ENCODE measurements at places on chromosomes 12 and 14.

DNA sequence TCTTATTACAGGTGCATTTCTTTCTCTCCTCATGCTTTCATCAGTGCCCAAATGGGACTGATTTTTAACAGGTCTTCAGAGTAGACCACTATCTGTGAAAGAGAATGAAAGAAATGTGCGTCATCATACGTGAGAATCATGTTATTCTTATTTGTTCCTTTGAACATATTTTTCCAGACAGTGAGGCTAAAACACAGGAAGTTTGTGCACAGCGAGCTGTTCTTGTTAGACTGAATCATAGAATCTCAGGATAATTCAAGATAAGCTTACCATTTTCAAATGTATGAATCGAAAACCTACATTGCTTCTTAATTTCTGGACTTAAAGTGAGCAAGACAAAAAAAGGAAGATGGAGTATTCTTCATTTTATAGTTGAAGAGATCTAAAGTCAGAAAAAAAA, 383.1 kb downstream of the EGLN3 start:
- DNase-seq = no peak

DNA sequence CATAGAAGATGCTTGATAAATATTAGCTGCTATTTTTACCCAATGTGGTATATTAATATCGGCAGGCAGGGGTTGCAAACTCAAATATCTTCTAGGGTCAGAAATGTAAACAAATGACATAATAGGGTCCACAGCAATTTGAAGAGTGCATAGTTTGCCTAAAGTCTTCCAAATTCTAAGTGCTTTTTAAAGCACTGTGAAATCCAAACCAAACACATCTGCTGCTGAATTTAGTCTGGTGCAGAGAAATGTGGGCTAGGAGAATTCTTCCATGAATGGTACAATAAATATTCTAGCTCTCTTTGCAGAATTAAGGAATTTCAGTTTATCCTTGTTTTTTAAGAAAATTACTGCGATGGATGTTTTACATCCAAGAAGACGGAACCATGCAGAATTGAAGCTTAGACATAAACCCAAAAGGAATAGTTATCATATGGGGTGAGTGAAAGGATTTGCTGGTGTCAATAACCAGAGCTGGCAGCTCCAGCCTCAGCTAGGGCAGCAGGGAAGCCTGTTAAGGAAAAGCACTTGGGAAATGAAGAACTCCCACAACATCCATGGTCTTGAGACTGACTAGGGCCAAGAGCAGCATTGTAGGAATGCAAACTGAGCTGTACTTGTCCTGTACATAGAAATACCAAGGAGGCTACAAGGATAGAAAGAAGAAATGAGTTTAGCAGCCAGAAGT, 65.5 kb downstream of the PTPRR start:
- no peak for DNase-seq

DNA sequence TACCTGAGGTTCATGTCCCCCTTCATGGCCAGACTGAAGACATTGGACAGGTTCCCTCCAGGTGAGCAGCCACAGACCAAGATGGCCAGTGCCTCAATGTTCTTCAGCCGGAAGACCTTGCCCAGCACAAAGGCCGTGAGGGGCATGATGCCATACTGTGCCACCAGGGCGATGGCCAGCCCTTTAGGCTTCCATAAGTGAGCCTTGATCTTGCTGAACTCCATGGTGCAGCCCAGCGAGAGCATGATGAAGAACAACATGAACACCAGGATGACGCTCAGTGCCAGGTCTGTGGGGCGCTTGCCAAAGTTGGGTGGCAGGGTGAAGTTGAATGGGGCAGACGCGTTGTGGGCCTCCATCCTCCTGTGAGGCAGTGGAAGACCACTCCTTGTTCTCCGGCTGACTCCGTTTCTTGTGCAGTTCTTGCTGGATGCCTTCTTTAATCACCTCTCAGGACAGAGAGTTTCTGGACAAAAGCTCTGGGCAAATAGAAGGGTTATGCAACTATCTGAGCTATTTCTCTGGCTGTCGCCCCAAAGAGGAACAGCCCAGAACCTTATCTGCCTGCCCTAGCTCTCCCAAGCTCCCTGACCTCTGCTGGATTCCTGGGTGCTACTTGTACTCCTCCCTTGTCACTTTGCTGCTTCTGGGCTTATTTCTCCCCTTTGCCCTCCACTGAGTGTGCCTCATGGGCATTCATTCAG, at the start of gene SLC10A1:
Gene SLC10A1 (minus strand): TSS at position 445 of the 704 bp plus-strand sequence. CDS start 86 bp downstream, at position 359.
- no peak for DNase-seq

DNA sequence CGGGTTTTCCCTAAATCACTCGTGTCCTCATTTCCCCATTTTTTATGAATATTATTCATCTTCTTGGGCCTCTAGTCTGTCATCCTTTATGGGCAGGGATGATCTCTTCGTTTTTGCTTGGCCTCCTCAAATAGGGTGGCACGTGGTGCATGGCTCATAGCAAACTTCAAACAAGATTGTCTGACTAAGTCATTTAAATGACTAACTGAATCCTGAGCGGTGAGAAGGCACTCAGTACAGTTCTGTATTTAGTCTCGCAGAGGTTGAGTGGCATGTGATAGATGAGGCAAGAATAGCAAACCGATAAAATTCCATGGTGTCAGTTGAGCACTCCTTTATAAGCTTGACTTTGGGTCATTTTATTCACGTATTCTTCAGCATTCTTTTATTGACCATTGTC, 5.7 kb upstream of the JDP2 start:
- no peak for DNase-seq

GRCh38 chr14:57461777-57462320, 31.8 kb downstream of the CCDC198 start:
- DNase-seq = no peak

DNA sequence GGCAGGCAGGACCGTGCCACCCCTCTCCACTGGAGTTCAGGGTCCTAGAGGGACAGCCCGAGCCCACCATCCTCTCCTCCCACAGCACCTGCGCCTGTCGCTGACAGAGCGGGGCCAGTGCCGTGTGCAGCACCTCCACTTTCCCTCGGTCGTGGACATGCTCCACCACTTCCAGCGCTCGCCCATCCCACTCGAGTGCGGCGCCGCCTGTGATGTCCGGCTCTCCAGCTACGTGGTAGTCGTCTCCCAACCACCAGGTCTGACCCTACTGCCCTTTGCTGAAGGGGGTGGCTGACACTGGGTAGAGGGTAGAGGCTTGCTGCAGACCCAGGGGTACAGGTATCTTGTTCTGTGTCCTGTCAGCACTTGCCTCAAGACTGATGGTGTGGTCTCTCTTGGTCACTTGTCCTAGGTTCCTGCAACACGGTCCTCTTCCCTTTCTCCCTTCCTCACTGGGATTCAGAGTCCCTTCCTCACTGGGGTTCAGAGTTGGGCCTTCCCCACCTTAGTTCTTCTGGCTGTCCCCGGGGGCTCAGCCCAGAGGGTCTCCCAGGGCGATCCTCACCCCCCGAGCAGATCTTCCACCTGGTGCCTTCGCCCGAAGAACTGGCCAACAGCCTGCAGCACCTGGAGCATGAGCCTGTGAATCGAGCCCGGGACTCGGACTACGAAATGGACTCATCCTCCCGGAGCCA, 42.0 kb downstream of the SH2B3 start:
- DNase-seq = no peak

- DNase-seq = peak; percentile 13
Measured at GRCh38 chr14:91185721-91186120, 58.8 kb downstream of the GPR68 start.

DNA sequence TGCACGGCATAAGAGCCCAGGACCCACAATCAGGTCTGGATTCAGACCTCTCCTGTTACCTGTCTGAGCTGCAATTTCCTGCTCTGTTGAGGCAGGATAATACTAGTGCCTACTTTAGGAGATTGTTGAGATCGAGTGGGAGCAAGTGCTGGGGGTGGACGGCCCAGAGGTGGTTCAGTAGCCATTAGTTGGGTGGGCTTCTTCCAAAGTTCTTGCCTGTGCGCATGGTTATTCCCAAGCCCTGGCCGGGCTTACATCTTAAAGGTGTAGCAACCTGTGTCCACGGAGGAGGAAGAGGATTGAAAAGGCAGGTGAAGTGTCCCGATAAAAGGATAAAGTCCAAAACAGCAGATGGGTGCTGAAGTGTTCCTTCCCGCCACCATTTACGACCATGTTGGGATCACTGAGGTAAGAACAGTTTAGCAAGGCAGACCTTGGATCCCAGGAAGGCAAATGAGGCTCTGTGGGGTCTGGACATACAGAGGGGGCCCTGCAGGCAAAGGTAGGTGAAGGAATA, 33.8 kb downstream of the ACACB start:
- no peak for DNase-seq

- no peak for DNase-seq
Measured at GRCh38 chr12:2803635-2804392, 8.7 kb upstream of the ITFG2 start.

GRCh38 chr14:100391724-100392123, 68.6 kb downstream of the SLC25A47 start:
- no peak for DNase-seq

DNA sequence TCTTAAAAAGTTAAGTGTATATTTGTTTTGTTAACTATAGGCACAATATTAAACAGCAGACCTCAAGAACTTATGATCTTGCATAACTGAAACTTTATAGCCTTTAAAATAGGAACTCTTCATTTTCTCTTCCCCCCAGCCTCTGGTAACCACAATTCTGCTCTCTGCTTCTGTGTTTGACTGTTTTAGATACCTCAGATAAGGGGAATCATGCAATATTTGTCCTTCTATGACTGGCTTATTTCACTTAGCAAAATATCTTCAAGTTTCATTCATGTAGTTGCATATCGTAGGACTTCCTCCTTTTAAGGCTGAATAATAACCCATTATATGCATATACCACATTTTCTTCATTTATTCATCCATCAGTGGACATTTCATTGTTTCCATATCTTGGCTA, 131.3 kb downstream of the PTPRO start:
- DNase-seq = no peak

GRCh38 chr12:109222062-109222461, 87.0 kb downstream of the FOXN4 start:
- DNase-seq = no peak

- no peak for DNase-seq
Measured at GRCh38 chr14:99516871-99517642, 35.8 kb downstream of the CCNK start.

DNA sequence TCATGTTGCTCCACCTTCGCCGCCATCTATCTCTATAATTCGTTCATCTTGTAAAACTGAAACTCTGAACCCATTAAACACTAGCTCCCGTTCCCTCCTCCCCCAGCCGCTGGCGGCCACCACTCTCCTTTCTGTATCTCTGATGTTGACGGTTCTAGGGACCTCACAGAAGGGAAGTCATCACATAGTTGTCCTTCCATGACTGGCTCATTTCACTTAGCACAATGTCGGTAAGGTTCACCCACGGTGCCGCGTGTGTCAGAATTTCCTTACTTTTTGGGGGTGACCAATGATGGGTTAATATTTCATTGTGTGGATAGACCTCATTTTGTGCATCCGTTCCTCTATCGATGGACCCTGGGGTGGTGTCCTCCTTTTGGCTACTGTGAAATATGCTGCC, 2.0 kb upstream of the CACNA2D4 start:
- DNase-seq = no peak

GRCh38 chr14:24368562-24369252, 723 bp downstream of the NFATC4 start:
- DNase-seq = peak; percentile 81

- DNase-seq = no peak
Measured at GRCh38 chr12:90729736-90730135, 225.2 kb downstream of the CCER1 start.

DNA sequence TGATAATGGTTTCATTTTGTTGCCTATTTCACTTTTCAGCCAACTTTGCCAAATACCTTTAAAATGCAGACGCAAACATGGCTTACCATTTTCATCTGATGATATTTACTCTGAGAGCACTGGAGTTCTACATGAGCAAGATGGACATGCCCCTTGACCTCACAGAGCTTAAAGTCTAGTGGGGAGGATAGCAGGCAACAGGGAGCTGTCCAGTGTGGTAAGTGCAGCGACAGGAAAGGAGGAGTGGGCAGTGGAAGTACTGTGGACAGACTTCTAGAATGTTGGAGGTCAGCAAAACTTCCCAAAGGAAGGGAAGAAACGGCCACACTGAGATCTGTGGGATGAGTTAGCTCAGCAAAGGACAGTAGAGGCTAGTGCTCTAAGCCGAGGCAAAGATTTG, 25.3 kb downstream of the LRIG3 start:
- no peak for DNase-seq

DNA sequence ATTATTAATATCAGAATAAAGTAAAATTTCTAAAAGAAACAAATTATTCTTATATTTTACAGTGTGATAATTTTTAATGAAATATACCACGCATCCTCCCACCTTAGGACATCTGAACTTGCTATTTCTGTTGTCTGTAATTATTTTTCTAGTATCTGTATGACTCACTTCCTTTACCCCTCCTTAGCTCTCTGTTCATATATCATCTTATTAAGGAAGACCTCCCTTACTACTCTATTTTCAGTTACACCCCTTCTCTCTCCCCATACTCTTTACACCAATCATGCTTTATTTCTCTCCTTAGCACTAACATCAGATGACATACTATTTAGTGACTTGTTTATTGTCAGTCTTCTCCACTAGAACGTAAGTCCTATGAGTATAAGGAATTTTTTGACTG, 34.2 kb upstream of the C12orf50 start:
- DNase-seq = no peak

GRCh38 chr12:109477185-109477962, at the start of the genes KCTD10 and UBE3B:
KCTD10 (minus strand) TSS chr12:109477300; CDS start chr12:109477262, 38 bp downstream.
UBE3B (plus strand) TSS chr12:109477634; CDS start chr12:109483552, 5,918 bp downstream.
- DNase-seq = peak; percentile 79

GRCh38 chr12:59077575-59078426, 157.5 kb upstream of the LRIG3 start:
- no peak for DNase-seq

DNA sequence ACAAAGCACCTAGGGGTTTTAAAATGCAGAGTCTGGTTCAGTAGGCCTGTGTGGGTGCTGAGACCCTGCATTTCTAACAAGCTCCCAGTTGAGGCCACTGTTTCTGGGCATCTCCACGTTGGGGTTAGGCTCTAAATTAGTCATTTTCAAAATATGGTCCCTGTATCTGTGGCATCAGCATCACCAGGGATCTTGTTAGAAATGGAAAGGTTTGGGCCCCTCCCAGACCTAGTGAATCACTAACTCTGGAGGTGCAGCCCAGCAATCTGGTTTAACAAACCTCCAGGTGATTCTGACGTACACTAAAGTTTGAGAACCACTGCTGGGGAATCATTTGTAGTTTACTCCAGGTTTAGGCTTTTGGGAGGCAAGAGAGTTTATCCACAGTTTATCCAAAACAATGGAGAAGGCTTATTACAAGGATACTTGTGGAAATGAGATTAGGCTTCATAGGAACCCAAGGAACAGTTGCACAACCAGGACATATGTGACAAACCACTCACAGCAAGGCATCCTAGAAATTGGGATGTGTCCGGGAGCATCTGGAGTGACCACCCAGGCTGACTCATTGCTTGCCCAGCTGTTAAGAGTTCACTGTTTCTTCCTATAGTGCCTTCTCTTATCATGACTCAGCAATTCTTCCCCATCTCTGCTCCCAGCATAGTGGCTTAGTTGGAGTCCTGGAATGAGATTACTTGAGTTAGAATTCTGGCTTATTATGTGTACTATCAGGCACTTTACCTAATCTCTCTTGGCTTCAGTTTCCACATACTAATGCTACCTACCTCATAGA, 71.6 kb upstream of the STXBP6 start:
- DNase-seq = peak; percentile 69

- no peak for DNase-seq
Measured at GRCh38 chr14:90560558-90560957, 163.7 kb downstream of the CALM1 start.

- DNase-seq = no peak
Measured at GRCh38 chr12:99253068-99253467, 394.5 kb upstream of the GARIN6 start.

GRCh38 chr12:121776190-121777098, 17.0 kb downstream of the RHOF start:
- DNase-seq = no peak

- DNase-seq = no peak
Measured at GRCh38 chr12:116882742-116883141, 1.5 kb upstream of the HRK start.
